ENCODE measurements at places on chromosomes 11 and 22. TPM values are rescaled to one million over a fixed set of nuclear protein-coding genes. Genes with fewer than 3 reads are reported as not detected.

The FAM83F gene
- total RNA-seq, result 5.5 TPM

The RTN4R gene
- total RNA-seq, result 12.2 TPM

The CNGA4 gene
- 0.51 TPM for total RNA-seq

GRCh38 chr11:91926965-91927364 lies 297.7 kb upstream of the FAT3 start:
- H3K27me3 ChIP-seq, result no peaks in the 10 kb centered on the region
- H3K36me3 ChIP-seq, result no peaks in the 10 kb centered on the region
- no peak overlapping the region for H3K27ac ChIP-seq
- no peak overlapping the region for H3K4me3 ChIP-seq
- H3K4me1 ChIP-seq, result peaks cover 8% of the 10 kb centered on the region

DNA sequence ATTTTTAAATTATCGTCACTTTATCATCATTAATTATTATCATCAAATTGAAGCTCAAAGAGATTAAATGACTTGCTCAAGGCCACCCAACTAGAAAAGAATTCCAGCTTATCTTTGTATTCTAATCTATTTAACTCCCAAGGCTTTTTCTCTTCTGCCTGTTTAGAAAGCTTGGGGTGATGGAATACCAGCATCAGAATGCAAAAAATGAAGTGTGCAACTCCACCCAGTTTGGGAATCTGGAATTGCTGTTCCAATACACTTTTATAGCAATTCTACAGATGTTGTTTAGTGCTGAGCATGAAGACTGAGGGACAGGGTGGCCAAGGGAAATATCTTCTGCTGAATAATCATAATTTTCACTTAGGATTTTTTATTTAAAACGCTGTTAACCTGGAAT lies 97.2 kb upstream of the FIBIN start:
- H3K36me3 ChIP-seq, result no peaks in the 10 kb centered on the region
- no peak overlapping the region for H3K4me3 ChIP-seq

GRCh38 chr11:7638710-7639642 lies 34.3 kb downstream of the CYB5R2 start:
- no peak for DNase-seq
- H3K4me1 ChIP-seq, result 0 out of 2 replicates have a peak, but pooled peaks cover 5% of the 10 kb centered on the region

DNA sequence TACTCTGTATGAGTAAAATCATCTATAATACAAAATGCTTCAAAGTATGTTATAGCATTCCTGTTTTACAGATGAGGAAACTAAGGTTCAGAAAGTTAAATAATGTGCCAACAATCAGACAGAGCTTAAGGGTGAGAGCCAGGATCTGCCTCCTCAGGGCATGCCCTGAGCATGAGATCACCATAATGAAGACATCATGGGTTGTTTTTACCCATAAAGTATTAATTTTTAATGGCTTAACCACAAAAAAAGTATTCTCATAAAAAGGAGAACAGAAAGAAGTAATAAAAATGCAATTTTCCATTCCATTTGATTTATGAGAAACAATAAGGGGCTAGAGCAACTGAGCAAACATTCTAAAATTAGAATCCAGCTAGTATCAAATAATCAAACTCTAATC lies 534.3 kb upstream of the ARHGAP42 start:
- no peaks in the 10 kb centered on the region for H3K4me1 ChIP-seq
- peaks cover 54% of the 10 kb centered on the region for H3K27me3 ChIP-seq
- H3K36me3 ChIP-seq, result no peaks in the 10 kb centered on the region
- no peak overlapping the region for H3K27ac ChIP-seq

Measured in PC-3 (cell line).